Esophagus squamous epithelium (tissue), 5 donors: ENCODE measurements at places on chromosomes 1 and 21.

GRCh38 chr1:172875892-172876291 lies 174.8 kb downstream of the TNFSF18 start:
- DNase-seq, result no peak

DNA sequence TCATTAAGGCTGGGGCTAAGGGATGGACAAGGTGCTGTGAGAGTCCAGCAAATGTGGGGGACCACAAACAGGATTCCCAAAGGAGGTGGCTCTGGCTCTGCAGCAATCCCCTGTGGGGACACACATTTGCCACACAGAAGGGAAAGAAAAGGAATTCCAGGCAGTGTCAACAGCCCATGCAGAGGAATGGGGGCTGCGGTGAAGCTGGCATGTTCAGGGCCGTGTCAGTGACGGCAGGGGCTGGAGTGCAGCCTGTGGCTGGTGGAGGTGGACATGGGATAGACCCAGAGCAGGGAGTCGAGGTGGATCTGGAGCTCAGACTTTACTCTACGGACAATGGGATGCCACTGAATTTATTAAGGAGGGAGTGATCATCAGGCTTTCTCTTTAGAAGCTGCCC lies 183.2 kb downstream of the TRABD2B start:
- no peak for DNase-seq

DNA sequence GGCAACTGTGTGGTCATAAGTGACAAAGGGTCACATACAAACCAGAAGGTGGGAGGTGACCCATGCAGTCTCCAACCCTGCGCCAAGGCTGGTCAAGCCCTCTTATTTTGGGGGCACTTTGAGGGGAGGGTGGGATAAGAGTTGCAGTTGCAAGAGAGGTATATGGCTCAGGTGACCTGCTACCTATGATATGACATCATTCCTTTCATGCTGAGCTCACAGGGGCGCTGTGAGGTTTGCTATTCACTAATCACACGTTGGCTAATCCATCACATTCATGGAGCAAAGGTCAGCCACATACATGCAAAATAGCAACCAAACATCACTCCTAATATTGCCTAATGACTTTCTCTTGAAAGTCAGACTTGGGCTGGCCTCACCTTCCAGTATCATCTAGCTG lies 72.0 kb upstream of the PAXBP1 start:
- DNase-seq, result no peak

DNA sequence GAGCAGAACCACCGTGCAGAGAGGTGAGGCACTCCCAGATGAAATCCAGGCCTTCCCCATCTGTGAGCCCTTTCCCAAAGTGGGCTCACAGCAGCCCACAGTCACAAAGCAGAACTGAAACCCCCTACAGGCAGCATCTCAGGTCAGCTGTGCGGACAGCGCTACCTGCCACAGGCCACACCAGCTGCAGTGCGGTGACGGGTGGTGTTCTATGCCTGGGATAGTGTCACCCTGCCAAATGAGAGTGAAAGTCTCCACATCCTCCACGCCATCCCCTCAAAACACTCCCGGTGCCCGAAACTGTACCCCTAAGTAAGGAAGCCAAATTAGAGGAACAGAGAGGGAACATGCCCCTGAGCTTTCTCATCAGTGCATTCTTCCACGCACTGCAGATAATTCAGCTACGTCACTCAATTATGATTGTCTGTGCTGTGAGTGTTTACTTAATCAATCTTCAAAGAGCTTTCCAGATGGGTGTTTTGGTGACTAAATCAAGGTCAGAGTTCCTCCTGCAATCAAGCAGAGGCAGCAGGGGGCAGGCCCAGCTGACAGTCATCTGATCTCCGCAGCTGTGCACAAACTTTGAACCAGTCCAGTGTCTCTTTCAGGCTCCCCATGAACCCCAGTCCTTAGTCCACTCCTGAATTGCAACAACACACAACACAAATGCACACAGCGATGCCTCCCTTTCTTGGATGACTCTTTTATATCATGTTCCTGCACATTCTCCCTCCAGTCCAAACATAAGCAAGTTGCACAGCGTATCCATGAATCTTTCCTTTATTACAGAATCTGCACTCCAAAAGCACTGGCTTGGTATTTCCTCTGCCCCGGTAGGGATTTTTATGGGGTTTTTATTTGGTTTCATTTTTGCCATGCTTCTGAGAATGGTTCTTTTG lies 150.0 kb downstream of the TOMM20 start:
- no peak for DNase-seq

- no peak for DNase-seq
These were observed at the start of gene CCDC185 for GRCh38 chr1:223393275-223394214. Gene CCDC185 (plus strand): TSS chr1:223393415. CDS start chr1:223393476, 61 bp downstream.

GRCh38 chr1:158002631-158003405 lies 9.4 kb downstream of the KIRREL1 start:
- no peak for DNase-seq
